NCI-H524 (cell line): ENCODE measurements at places on chromosomes 2 and 18.

DNA sequence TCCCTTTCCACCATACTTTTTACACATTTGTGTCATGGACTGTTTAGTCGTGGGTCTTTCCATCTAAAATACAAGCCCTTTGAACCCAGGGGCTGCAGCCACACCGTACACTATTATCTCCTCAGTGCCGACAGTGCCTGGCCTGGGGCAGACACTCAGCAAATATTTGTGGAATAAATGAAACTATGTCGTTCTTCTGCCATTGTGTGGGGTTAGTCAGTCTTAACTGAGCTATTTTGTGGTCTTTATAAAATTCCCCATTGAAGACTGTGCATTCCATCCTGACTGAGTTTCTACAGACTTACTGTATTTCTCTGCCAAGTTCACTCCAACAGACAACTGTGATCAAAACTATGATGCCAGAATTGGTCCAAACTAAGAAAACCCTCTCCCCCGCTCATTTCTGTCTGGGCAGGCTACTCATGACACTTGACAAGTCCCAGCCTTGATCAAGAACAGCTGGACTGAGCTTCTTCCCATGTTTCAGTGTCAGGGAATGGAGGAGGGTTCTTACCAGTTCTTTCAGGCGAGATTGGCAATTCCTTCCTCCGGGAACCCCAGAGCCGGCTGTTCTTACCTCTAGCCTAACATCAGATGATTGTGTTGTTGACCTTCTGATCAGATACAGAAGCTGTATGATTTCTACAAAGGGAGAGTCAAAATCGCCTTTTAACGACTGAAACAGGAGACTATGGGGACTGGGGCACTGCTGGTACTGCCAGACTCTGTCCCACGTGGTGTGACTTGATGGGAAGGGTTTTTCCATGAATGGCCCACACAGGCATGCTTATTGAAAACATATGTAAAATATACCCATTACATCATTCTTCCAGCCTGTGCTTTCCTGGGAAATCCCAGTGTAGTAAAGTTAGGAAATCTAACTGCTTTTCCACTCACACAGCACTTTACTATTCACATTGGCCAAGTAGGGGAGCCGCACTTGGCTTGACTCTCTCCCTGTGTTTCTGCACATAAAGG, 77.4 kb upstream of the NPAS2 start:
- DNase-seq, result no peak

GRCh38 chr2:144941743-144942488, 422.0 kb upstream of the ZEB2 start:
- no peak for DNase-seq

- DNase-seq, result no peak
These were observed 80.5 kb downstream of the NRXN1 start for GRCh38 chr2:50951437-50951836.

GRCh38 chr2:48227617-48228344, 302.2 kb upstream of the STON1 start:
- no peak for DNase-seq

DNA sequence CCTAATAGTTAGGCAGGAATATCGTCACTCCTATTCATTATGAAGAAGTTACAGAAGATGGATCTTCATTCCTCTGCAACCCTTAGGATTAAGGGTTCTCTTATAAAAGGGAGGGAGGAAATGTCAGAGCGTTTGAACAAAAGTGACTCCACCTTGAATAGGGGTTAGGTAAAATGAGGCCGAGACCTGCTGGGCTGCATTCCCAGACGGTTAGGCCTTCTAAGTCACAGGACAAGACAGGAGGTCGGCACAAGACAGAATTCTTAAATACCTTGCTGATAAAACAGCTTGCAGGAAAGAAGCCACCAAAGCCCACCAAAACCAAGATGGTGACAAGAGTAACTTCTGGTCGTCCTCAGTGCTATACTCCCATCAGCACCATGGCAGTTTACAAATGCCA, 147.6 kb downstream of the CDCA7 start:
- no peak for DNase-seq

DNA sequence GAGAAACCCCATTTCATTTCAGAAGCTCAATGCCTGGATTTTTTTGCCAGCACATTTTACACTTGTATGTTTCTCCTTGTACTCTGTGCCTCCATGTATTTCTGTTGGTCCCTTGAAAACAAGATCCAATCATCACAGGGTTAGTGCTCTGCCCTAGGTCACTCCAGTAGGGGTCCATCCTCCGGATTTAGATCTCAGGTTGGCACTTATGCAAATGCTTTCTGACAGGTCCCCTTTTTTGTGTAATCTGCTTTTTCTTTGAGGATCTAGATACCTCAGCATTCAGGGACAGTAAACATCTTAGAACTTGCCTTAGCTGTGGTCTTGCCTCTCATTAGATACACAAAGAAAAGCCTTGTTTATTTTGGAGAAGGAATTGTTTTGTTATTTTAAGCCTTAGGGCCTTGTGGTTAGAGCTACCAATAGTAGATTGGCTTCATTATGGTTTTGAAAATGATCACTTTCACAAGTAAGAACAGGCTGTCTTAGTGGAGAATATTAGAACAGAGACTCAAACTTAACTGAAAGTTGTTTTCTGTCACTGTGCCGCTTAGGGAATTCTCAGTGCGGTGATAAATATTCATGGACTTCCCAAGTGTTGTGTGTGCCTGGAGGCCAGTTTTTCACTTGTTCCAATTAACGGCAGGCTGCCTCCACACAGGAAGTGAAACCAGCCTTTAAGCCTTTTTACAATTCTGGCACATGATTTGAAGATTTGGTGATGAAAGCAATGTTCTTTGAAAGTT, 7.8 kb downstream of the MERTK start:
- DNase-seq, result no peak

DNA sequence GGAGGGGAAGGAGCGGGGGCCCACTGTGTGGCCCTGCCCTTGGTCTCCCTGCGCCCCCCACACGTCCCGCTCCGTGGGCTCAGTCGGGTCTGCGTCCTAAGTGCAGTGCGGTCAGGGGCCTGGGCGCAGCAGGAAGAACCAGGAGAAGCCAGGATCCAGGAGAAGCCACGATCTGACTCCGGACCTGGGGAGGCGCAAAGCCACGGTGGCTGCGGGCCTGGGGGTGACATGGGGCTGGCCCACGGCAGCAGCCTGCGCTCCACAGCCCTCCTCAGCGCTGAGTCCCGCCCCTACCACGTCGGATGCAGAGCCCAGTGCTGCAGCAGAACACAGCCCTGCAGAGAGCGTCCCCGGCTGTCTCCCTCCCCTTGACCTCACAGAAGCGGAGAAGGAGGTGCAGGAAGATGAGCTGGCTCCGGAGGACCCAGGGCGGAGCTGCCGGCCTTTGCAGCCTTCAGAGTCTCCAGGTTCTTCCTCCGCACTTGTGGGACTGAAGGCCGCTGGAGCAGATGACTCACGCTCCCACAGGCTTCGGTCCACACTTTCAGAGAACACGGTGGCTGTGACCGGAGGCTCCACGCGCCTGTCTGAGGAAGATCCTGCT, 589.2 kb upstream of the SALL3 start:
- no peak for DNase-seq

- DNase-seq, result no peak
These were observed 733.0 kb upstream of the SOX11 start for GRCh38 chr2:4959219-4959618.

GRCh38 chr18:25832001-25832604, 258.3 kb downstream of the SS18 start:
- peak; percentile 66 for DNase-seq

DNA sequence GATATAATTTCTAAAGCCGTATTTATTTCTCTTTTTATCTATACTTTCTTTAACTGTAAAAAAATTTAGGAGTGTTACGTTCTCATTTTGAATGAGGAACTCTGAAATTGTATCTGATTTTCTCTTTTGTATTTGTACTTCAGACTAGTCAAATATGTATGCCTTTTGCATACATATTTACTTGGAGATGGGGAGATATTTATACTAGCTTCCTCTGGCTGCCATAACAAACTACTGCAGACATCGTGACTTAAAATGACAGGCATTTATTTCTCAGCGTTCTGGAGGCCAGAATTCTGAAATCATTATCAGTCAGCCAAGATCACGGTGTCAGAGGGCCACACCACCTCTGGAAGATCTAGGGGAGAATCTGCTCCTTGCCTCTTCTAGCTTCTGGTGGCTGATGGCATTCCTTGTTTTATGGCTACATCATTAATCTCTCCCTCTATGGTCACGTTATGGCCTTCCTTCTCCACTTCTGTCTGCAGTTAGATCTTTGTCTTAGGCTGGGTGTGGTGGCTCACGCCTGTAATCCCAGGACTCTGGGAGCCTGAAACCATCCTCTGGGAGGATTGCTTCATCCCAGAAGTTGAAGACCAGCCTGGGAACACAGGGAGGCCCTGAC, 8.2 kb downstream of the LCLAT1 start:
- no peak for DNase-seq

DNA sequence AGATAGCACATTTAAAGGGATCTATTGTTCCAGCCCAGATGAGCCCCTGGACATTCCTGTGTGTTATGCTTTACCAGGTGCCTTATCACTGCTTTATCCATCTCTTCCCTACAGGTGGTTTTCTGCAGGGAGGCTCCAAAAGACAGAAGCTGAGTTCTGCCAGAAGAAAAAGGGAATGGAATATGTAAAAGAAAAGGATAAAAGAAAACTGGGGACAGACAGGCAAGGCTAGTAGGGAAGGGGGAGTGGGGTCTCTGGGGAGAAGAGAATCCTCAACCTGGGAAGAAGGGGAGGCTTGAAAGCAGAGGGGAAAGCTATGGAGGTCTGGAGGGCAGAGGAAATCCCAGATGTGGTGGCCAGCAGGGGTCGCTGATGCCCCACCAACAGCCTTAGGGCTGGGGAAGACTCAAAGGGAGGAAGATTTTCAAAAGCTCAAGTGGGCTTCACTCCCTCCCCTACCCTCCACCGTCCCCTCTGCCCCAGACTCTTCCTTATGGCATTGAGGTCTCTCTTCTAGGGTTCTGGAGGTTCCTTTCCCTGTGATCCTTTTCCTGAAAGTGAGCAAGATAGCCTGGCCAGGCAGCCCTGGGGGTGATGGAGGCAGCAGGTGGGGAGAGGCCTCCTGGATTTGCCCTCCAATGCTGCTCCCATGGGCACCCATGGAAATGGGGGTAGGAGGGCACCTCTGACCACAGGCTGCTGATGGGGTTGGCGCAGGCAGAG, 178.1 kb upstream of the PKDCC start:
- peak; percentile 80 for DNase-seq
